GM13976 (cell line): ENCODE measurements at places on chromosomes 11 and 22.

GRCh38 chr11:33649944-33650343 lies 50.7 kb downstream of the C11orf91 start:
- DNase-seq, result no peak

- DNase-seq, result no peak
Observed at GRCh38 chr22:20209761-20210250, 58.3 kb downstream of the RTN4R start.

- peak; percentile 47 for DNase-seq
Observed at GRCh38 chr11:132126973-132127899, 756.8 kb downstream of the NTM start.

DNA sequence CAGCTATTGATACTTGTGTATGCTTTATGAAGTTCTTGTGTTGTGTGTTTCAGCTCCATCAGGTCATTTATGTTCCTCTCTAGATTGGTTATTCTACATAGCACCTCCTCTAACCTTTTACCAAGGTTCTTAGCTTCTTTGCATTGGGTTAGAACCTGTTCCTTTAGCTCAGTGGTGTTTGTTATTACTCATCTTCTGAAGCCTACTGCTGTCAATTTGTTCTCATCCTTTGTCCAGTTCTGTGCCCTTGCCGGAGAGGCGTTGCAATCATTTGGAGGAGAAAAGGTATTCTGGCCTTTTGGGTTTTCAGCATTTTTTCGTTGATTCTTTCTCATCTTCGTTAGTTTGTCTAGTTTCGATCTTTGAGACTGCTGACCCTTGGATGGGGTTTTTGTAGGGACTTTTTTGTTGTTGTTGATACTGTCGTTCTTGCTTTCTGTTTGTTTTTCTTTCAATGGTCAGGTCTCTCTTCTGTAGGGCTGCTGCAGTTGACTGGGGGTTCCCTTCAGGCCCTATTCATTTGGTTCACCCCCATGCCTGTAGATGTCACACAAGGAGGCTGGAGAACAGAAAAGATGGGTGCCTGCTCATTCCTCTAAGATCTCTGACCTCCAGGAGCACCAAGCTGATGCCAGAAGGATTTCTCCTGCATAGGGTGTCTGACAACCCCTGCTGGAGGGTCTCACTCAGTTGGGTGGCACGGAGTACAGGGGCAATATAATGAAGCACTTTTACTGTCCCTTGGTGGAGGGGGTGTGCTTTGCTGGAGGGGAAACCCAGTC lies 35.9 kb upstream of the MUC15 start:
- DNase-seq, result no peak

GRCh38 chr11:125173027-125173426 lies 8.5 kb downstream of the PKNOX2 start:
- no peak for DNase-seq
